Epithelial cell of proximal tubule (primary cell): ENCODE measurements at places on chromosomes 6 and 20. TPM values are rescaled to one million over a fixed set of nuclear protein-coding genes. Genes with fewer than 3 reads are reported as not detected.

GRCh38 chr6:41599015-41599851 is 39.0 kb upstream of the MDFI start:
- DNase-seq: no peak

DNA sequence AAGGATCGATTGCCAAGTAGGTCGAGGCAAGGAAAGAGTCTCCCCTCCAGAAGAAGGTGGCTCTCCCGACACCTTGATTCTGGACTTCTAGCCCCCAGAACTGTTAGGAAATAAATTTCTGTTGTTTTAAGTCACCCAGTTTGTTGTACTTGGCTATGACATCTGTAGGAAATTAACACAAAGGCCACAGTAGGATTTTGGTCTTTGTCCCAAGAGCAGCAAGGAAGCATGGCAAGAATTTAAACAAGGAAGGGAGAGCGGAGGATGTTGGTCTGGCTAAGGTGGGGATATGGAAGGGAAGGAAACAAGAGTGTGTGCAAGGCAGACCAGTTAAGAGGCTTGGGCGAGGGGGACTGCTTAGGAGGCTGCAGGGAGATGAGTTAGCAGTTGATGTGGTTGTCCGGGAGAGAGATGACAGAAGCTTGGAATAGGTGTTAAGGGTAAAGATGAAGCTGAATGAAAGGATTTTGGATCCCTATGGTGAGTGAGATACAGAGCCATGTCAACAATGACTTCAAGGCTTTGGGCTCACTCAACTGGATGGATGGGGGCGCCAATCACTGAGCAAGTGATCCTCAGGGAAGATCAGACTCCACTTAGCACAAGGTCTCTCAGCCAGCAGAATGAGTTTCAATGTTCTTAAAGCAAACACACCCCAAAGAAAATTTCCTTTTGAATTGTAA is 140.5 kb upstream of the ZNF217 start:
- no peak for DNase-seq

GRCh38 chr20:47735412-47736400 is 49.6 kb downstream of the SULF2 start:
- DNase-seq: no peak

The ADGRF4 gene
- total RNA-seq: 1.5 and 3.4 TPM in 2 replicates

GRCh38 chr6:16991981-16992629 is 109.7 kb upstream of the STMND1 start:
- DNase-seq: no peak

The DHX35 gene
- total RNA-seq: 6.1 and 13.8 TPM in 2 replicates

DNA sequence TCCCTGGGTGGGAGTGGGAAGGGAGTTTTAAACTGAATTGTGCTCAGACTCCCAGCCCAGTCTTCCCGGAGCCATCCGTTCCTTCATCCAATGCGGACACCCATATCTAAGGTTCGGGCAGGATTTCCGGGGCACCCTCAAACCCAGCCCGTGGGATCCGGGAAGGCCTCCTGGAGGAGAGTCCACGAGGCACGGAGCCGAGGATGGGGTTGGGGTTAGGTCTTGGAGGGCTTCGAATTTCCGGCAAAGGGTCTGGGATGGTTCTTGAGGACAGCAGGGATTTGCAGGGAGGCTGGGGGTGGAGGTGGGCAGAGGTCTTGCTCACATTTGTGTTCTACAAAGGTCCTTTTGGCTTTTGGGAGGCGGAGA is 49.5 kb upstream of the SLC32A1 start:
- DNase-seq: no peak

GRCh38 chr6:167847936-167848335 is 21.2 kb downstream of the AFDN start:
- DNase-seq: no peak

The NR2E1 gene
- not detected in 2 replicates for total RNA-seq

GRCh38 chr6:24968783-24969182 is 33.0 kb upstream of the RIPOR2 start:
- DNase-seq: no peak

The DOK5 gene
- total RNA-seq: 1.9 and 4.4 TPM in 2 replicates

GRCh38 chr20:40148886-40149285 is 540.1 kb downstream of the MAFB start:
- DNase-seq: no peak

- DNase-seq: no peak
Measured at GRCh38 chr6:165390475-165390874, 81.1 kb upstream of the C6orf118 start.

The SS18L1 gene
- 10.2 and 11.4 TPM in 2 replicates for total RNA-seq

GRCh38 chr6:51531623-51532022 is 555.8 kb downstream of the PKHD1 start:
- DNase-seq: no peak

The CDSN gene
- total RNA-seq: not detected in 2 replicates

GRCh38 chr6:169536446-169537170 is 165.2 kb downstream of the WDR27 start:
- no peak for DNase-seq

- no peak for DNase-seq
Measured at GRCh38 chr20:47237715-47238114, 118.8 kb downstream of the ZMYND8 start.

DNA sequence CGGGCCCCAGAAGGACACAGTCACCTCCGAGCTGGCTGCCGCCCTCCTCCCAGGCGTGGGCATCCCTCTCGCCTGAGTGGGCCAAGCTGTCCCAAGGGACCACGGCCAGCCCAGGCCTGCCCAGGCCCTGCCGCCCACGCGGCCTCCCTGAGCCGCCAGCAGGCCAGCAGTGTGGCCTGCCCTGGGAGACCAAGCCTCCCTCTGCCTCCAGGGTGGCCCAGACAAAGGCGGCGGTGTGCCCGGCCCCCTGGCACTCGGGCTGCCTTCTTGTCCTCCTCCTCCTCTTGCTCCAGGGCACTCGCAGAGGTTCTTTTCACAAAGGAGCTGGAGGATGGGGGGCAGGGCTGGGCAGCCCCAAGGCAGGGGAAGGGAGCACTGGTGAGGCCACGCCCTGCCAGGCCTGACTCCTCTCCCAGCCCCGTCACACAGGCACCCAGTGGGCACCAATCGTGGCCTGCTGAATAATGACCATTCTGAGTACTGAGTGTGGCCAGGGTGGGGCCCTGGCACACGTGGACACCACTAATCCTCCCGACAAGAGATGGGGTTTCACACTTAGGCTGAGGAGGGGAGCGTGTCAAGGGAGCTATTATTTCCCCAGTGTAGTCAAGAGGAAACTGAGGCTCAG is 25.3 kb downstream of the NOL4L start:
- DNase-seq: no peak

The CRIP3 gene
- not detected in 2 replicates for total RNA-seq
